Naive thymus-derived CD8-positive, alpha-beta T cell (primary cell): ENCODE measurements at places on chromosomes 2 and 18. TPM values are rescaled to one million over a fixed set of nuclear protein-coding genes. Genes with fewer than 3 reads are reported as not detected.

PELI1 gene
- 26.9 TPM for total RNA-seq

CXCR1 gene
- total RNA-seq = not detected

PCARE gene
- total RNA-seq = not detected

DSC1 gene
- 11.3 TPM for total RNA-seq

RUFY4 gene
- total RNA-seq = 1.5 TPM

EDAR gene
- total RNA-seq = 10.6 TPM

HNMT gene
- total RNA-seq = 0.11 TPM

GRCh38 chr2:237039301-237040031 is 46.2 kb upstream of the COPS8 start:
- DNase-seq = no peak
- H3K36me3 ChIP-seq = no peaks in the 10 kb centered on the region
- no peaks in the 10 kb centered on the region for H3K4me1 ChIP-seq
- no peak overlapping the region for H3K27ac ChIP-seq
- no peak overlapping the region for H3K4me3 ChIP-seq

DNA sequence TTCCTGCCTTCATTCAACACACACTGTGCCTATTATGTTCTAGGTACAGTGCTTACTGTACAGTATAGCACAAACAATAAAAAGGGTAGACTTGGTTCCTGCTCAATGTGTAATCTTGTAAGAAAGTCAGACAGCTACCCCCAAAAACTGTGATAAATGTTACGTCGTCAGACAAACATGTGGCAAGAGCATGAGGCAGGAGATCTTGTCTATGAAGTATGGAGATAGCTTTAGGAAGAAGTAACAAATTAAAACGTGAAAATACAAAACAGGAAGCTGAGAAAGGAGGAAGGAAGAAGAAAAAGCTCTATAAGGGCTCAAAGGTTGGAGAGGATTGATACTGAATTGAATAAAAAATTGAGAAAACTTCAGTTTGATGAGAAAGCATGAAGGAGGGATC is 276.2 kb upstream of the HNRNPA3 start:
- H3K4me3 ChIP-seq = no peak overlapping the region
- peaks cover 17% of the 10 kb centered on the region for H3K4me1 ChIP-seq
- H3K36me3 ChIP-seq = no peaks in the 10 kb centered on the region
- peaks cover 12% of the 10 kb centered on the region for H3K27me3 ChIP-seq
- DNase-seq = no peak

GRCh38 chr2:205700331-205701132 is 18.2 kb downstream of the NRP2 start:
- peaks cover 2% of the 10 kb centered on the region for H3K27me3 ChIP-seq
- no peak overlapping the region for H3K27ac ChIP-seq
- peaks cover 22% of the 10 kb centered on the region for H3K4me1 ChIP-seq
- no peak for DNase-seq
- no peak overlapping the region for H3K4me3 ChIP-seq

- H3K36me3 ChIP-seq = peaks cover 7% of the 10 kb centered on the region
- H3K4me3 ChIP-seq = no peak overlapping the region
- H3K27ac ChIP-seq = peak overlapping the region; percentile 38
- H3K4me1 ChIP-seq = peaks cover 16% of the 10 kb centered on the region
- H3K27me3 ChIP-seq = no peaks in the 10 kb centered on the region
Measured at GRCh38 chr2:62151306-62151638, 44.6 kb upstream of the B3GNT2 start.

- no peak for DNase-seq
- H3K27ac ChIP-seq = no peak overlapping the region
- H3K4me1 ChIP-seq = peaks cover 24% of the 10 kb centered on the region
Measured at GRCh38 chr18:79208906-79209305, 139.7 kb downstream of the ATP9B start.

DNA sequence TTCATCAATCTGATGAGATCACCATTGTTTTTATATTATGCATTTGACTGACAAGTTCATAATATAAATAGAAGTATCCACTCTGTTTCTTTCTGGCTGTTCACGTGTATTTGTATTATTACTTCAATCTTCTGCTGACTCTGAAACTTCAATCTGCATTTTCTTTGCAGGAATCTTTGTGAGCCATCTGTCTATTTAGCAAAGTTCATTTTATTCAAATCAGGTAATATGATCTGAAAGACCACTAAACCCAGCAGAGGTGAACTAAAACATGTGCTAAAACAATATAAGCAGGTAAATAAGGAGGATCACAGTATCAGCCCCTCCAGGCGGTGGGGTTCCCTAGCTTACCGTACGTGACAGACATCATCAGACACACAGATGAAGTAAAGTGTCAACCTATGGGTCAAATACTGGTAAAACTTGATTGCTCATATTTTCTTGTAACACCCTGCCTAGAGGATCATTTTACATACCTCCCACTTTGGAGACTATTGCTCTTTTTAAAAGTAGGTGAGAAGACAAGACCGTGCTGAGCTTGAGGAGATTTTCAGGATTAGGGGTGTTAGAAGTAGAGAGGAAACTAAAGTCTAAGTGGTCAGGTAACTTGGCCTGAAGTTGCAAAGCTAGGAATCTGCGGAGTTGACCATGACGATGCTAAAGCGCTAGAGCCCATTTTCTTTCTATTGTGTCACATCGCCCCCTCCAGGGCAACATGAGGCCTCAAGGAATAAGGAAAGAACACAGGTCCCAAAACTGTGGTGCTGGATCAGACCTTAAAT is 9.0 kb downstream of the DTNB start:
- no peak for DNase-seq
- H3K27ac ChIP-seq = peak overlapping the region; percentile 64
- peaks cover 51% of the 10 kb centered on the region for H3K4me1 ChIP-seq
- H3K36me3 ChIP-seq = no peaks in the 10 kb centered on the region
- H3K4me3 ChIP-seq = peak overlapping the region; percentile 14
- no peaks in the 10 kb centered on the region for H3K27me3 ChIP-seq

- H3K4me1 ChIP-seq = peaks cover 16% of the 10 kb centered on the region
- DNase-seq = no peak
- no peaks in the 10 kb centered on the region for H3K27me3 ChIP-seq
Measured at GRCh38 chr18:57747809-57748680, 55.1 kb downstream of the ATP8B1 start.

DNA sequence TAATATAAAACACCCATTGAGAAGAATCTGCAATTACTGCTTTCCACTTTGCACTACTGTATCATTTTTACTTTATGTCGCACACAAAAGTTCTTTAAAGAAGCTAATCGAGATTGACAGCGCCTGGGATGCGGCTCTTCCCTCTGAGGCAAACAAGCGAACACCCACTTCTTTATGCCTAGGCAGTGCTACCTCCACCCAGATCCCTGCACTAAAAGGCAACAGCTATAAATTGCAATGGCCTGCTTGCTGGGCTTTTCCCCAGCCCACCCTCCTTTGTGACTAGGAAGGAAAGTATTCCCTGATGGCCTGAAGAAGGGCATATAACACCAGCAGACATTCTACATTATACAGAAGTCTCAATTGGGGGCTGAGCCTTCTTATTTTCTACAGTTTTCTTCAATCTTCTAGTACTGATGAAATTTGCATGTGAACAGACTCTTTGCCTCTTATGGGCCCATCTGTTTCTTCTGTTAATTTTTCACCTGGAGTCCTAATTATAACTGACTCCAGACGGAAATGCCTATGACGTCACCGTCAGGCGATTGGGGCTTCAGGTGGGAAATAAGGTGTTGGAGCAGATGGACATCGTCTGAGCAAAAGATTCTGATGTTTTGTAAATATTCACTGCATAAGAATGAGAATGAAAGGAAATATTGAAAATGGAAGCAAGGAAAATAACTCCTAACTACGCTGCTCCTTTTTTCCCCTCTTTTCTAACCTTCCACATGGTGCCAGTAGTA is 138.9 kb upstream of the DCC start:
- no peaks in the 10 kb centered on the region for H3K36me3 ChIP-seq
- no peak for DNase-seq
- H3K4me3 ChIP-seq = no peak overlapping the region
- no peak overlapping the region for H3K27ac ChIP-seq

DNA sequence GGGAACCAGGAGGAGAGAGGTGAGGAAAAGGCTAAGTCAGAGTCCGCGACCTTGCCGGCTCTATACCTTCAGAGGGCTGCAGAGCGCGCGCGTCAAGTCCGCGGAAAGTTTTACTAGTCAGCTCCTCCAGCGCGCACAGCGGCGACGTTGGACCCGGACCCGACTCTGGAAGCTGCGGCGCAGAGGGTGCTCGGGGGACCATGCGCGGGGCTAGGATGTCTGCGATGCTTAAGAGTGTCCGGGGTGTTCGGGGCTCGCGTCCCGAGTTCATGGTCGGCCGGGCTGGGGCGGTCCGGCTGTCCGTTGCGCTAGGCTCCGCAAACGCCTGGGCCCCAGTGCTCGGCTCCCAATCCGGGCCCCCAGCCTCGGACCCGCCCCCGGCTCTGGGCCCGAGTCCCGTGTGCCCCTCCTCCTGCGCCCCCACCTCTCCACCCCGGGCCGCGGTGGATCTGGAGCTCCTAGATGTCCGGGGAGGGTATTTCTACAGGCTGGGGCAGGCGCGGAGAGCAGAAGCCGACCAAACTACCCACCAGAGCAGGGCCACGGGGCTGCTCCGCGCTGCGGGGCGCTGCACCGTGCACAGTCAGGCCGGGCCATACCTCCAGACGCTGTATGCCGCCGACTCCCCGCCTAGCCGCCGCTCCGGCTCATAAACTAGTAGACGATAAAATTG is at the start of gene LBX2:
TSS of gene LBX2 (minus strand) at position 337 of the 673 bp plus-strand sequence. CDS start at position 271, 66 bp downstream.
- peaks cover 65% of the 10 kb centered on the region for H3K27me3 ChIP-seq
- H3K4me1 ChIP-seq = peaks cover 16% of the 10 kb centered on the region
- H3K4me3 ChIP-seq = peak within 1 kb of the TSS; percentile 88
- DNase-seq = no peak
- peaks cover 6% of the 10 kb centered on the region for H3K36me3 ChIP-seq
- peak within 1 kb of the TSS; percentile 15 for H3K27ac ChIP-seq

- H3K4me3 ChIP-seq = no peak overlapping the region
- H3K4me1 ChIP-seq = no peaks in the 10 kb centered on the region
- DNase-seq = no peak
Measured at GRCh38 chr2:6449343-6449742, 416.4 kb downstream of the CMPK2 start.

DNA sequence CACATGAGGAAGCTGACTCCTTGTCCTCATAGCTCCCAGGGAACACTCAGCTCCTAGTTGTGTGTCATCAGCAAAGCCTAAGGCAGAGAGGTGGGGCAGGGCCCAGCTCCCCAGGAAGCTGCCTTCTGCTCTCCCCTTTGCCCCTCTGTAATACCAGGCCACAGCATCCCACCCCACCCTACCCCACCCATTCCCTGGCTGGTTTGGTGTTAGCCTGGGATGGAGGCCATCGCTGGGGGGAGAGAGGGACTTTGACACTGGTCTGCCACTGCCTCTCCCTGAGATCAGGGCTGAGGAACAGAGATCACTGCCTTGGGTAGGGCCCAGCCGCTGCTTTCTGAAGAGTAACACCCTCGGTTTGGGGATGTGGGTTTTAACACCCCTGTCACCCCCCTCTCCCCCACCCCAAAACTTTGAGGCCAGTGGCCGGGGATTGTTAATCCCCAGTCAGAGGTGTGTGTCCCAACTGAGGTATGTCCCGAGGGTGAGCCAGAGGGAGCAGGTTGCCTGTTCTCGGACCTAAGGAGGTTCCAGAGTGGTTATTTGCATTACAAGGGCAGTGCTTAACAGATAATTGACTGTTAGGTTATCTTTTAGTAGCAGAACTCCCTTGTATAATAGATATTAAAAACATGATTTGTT is 41.4 kb downstream of the TET3 start:
- H3K27me3 ChIP-seq = no peaks in the 10 kb centered on the region
- no peaks in the 10 kb centered on the region for H3K36me3 ChIP-seq

GRCh38 chr18:48932822-48933510 is 17.8 kb downstream of the SMAD7 start:
- no peak for DNase-seq
- H3K27me3 ChIP-seq = no peaks in the 10 kb centered on the region
- H3K4me3 ChIP-seq = no peak overlapping the region
- H3K4me1 ChIP-seq = peaks cover 43% of the 10 kb centered on the region
- H3K27ac ChIP-seq = peak overlapping the region; percentile 9
- no peaks in the 10 kb centered on the region for H3K36me3 ChIP-seq

DNA sequence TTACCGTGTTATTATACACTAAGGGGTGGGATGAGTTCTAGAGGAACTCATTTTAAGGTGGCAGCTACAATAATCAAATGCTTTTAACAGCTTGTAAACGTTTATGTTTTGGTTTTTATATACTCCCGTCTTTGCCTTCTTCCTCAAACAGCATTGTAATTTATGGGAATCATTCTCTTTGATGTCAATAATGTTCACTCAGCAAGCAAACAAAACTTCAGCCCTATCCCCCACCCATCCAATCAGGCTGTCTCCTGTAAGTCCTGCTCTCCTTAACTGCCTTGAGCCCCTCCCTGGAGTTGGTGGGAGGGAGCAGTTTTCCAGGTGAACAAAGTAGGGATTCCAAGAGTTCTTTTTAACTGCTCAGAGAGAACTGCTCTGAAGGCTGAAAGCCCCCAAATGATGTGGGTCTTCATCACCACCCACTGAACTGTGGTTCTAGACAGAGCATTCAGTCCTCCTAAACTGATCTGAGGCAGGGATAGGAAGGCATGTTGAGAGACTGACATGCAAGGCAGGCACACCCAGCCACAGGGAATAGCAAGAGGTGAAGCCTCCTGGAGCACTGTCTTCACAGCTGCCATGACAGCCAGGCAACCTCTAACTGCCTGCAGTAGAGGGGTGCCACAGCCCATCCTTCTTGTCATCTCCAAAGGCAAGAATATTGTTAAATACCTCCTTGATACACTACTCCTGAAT is 17.5 kb downstream of the MYO5B start:
- no peak overlapping the region for H3K27ac ChIP-seq
- no peak for DNase-seq
- H3K4me3 ChIP-seq = no peak overlapping the region
- peaks cover 44% of the 10 kb centered on the region for H3K27me3 ChIP-seq
